ENCODE measurements at places on chromosomes 7 and 10. TPM values are rescaled to one million over a fixed set of nuclear protein-coding genes. Genes with fewer than 3 reads are reported as not detected.
A peak's percentile ranks its signal among the peaks of the same experiment; 100 is the strongest.

DNA sequence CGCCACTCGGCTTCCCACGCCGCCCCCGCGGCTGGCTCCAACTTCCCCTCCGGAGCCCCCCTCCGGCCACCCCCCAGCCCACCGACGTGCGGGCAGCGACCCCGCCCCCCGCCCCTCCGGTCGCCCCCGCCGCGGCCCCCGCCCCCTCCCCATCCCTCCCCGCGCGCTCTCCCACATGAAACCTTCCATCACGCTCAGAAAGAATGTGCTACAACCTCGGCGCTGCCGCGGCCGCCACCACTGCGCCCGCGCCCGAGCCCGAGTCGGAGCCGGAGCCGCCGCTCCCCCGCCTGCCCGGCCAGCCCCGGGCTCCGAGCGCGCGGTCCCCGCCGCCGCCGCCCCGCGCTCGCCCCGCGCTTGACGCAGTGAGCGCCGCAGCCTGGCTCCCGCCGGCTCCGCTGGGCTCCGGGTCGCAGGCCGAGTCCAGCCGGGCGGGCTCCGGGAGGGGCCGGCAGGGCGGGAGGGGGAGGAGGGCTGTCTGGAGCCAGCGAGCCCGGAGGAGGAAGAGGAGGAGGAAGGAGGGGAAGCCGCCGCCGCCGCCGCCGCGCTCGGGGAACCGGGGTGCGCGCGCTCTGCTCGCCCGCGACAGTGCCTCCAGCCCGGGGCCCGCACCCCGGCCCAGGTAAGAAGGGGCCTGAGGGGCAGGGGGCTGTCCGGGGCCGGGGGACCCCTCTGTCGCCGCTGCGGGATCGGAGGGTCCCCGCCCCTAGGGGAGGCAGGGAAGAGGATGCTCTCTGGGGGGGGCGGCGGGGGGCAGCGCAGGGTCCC is 4.3 kb upstream of the ELFN1 start:
- no peaks in the 10 kb centered on the region for H3K36me3 ChIP-seq
- peaks cover 60% of the 10 kb centered on the region for H3K27me3 ChIP-seq
- DNase-seq: peak; percentile 10
- peak overlapping the region; percentile 33 for H3K4me3 ChIP-seq
- peak overlapping the region; percentile 41 for H3K27ac ChIP-seq

DNA sequence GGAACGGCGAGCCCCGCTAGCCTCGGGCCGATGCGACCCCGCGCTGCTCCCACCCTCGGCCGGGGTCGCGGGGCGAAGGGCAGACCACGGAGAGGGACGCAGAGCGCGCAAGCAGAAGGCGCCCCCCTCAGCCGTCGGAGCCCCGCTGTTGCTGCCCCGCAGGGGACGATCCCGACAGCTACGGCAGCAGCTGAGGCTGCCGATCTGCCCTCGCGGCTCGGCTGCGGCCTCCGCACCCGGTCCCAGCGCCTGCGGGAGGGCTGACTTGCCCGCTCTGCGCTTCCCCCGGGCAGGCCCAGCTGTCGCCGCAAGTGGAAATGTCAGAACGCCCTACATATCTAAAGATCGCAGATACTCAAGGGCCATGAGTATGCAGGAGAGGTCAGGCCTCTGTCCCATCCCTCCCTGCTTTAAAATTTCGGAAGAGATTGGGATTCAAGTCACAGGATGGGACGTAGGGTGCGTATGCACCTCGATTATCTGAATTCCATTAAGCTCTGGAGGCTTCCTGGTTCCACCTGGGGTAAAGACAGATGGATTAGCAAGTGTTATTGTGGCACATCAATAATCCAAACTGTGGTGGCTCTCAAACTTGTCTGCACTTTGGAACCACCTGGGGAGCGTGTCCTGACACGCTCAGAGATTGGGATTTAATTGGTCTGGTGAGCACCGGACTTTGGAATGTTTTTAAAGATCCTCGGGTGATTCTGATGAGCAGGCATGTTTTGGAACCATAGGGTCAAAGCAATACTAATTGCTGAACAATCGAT is at the start of gene CRPPA:
CRPPA (minus strand) TSS at position 206 of the 770 bp plus-strand sequence. CDS start 216 bp downstream, outside the sequence.
- peak; percentile 43 for DNase-seq
- H3K4me1 ChIP-seq: peaks cover 17% of the 10 kb centered on the region
- H3K36me3 ChIP-seq: no peaks in the 10 kb centered on the region
- H3K27ac ChIP-seq: peak within 1 kb of the TSS; percentile 98

GRCh38 chr7:142886866-142887265 is 1.3 kb upstream of the TRPV6 start:
- no peaks in the 10 kb centered on the region for H3K4me1 ChIP-seq
- peak; percentile 6 for DNase-seq
- H3K36me3 ChIP-seq: no peaks in the 10 kb centered on the region
- no peak overlapping the region for H3K4me3 ChIP-seq
- no peaks in the 10 kb centered on the region for H3K27me3 ChIP-seq
- no peak overlapping the region for H3K27ac ChIP-seq

GRCh38 chr10:10178476-10178875 is 839.2 kb upstream of the CELF2 start:
- H3K4me1 ChIP-seq: no peaks in the 10 kb centered on the region
- H3K27ac ChIP-seq: no peak overlapping the region

GRCh38 chr7:42338231-42338915 is 101.4 kb upstream of the GLI3 start:
- H3K36me3 ChIP-seq: no peaks in the 10 kb centered on the region
- H3K4me1 ChIP-seq: no peaks in the 10 kb centered on the region
- no peaks in the 10 kb centered on the region for H3K27me3 ChIP-seq
- H3K4me3 ChIP-seq: no peak overlapping the region

GRCh38 chr7:8037151-8037550 is 68.6 kb downstream of the GLCCI1 start:
- H3K27ac ChIP-seq: no peak overlapping the region
- H3K4me1 ChIP-seq: no peaks in the 10 kb centered on the region
- no peak for DNase-seq

- no peak for DNase-seq
- peaks cover 34% of the 10 kb centered on the region for H3K36me3 ChIP-seq
- H3K4me1 ChIP-seq: no peaks in the 10 kb centered on the region
- H3K27ac ChIP-seq: no peak overlapping the region
Observed at GRCh38 chr10:95896071-95896850, 11.5 kb upstream of the CC2D2B start.

DNA sequence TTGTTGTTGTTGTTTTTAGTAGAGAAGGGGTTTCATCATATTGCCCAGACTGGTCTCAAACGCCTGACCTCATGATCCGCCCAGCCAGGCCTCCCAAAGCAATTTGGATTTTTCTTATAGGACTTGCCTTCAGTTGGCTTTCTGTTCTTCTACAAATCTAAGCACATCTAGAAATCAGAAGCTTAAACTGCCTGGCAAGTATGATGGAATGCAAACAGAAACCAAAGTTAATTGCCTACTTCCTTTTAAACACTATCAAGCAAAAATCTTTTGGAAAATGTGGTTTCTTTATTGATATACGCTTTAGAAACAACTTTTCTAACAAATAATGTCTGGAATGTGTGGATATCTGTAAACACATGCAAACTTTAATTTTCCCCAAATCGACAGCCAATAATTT is 64.9 kb downstream of the USP6NL start:
- no peak for DNase-seq
- no peak overlapping the region for H3K4me3 ChIP-seq
- H3K27ac ChIP-seq: no peak overlapping the region
- H3K4me1 ChIP-seq: peaks cover 4% of the 10 kb centered on the region
- no peaks in the 10 kb centered on the region for H3K27me3 ChIP-seq

DNA sequence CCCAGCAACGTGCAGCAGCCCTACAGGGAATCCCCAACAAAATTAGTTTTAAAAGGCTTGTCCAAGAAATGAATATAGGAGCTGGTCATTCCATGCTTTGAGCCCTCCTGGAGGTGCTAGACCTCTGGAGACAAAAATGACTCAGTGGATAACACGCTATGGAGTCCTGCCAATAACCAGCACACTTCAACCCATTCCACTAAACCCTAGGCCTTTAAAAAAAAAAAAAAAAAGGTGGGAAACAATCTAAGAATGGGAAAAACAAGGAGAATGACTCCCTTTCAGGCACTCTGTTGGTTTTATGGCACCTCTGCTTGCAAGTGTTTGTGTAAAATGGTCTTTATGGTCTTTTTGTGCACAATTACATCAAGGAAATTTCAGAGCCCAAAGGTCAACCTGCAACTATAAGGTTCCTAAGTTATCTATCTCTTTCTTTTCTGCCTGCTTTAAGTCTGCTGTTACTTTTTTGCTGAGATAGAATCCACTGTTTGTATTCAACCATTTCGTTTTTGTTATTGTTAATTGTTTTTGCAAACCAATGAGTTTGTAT is 21.3 kb downstream of the AVL9 start:
- H3K4me1 ChIP-seq: no peaks in the 10 kb centered on the region
- no peaks in the 10 kb centered on the region for H3K27me3 ChIP-seq
- no peak overlapping the region for H3K4me3 ChIP-seq

- no peak overlapping the region for H3K4me3 ChIP-seq
- H3K27me3 ChIP-seq: peaks cover 6% of the 10 kb centered on the region
- H3K4me1 ChIP-seq: no peaks in the 10 kb centered on the region
- no peaks in the 10 kb centered on the region for H3K36me3 ChIP-seq
Observed at GRCh38 chr10:132476146-132477065, 61.2 kb upstream of the INPP5A start.

DNA sequence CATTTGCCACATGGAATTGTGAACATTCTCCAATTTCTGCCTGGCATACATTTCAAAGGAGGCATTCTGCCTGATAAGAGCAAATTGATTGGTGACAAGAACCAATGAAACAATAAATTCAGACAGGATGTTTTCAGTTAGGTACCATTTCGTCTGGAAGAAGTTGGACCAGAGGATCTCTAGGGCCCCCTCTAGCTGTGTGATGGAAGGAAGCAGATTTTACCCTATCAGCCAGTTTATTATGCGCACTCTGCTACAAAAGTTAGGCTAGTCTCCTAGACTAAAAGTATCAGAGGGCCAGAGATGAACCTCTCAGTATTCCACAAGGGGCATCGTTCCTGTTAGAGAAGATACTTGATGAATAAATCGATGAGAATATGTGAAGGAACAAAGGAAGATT is 118.0 kb downstream of the BUB3 start:
- no peak overlapping the region for H3K27ac ChIP-seq
- DNase-seq: no peak

FMC1 gene
- total RNA-seq: 19.1 TPM

CYP3A7 gene
- total RNA-seq: not detected

OPALIN gene
- total RNA-seq: not detected

DNAJC1 gene
- 28.6 TPM for total RNA-seq

PIK3CG gene
- 8.9 TPM for total RNA-seq

KCND2 gene
- 1.3 TPM for total RNA-seq

LRRD1 gene
- not detected for total RNA-seq
